ENCODE measurements at places on chromosomes 3 and 15.

DNA sequence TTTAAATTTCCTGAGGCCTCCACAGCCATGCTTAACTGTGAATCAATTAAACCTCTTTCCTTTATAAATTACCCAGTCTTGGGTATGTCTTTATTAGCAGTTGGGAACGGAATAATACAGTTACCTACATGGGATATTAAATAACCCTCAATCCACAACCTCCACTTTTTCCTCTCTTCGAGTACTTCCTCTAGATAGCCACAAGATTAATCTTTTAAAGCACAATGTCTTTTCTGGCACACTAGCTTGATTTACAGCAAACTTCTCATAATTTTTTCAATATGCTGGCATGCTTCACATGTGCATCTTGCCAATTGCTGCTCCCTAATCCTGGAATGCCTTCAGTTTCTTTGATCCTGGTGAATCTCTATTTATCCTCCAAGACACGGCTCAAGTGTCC is 92.2 kb downstream of the P2RY1 start:
- no peak for DNase-seq

DNA sequence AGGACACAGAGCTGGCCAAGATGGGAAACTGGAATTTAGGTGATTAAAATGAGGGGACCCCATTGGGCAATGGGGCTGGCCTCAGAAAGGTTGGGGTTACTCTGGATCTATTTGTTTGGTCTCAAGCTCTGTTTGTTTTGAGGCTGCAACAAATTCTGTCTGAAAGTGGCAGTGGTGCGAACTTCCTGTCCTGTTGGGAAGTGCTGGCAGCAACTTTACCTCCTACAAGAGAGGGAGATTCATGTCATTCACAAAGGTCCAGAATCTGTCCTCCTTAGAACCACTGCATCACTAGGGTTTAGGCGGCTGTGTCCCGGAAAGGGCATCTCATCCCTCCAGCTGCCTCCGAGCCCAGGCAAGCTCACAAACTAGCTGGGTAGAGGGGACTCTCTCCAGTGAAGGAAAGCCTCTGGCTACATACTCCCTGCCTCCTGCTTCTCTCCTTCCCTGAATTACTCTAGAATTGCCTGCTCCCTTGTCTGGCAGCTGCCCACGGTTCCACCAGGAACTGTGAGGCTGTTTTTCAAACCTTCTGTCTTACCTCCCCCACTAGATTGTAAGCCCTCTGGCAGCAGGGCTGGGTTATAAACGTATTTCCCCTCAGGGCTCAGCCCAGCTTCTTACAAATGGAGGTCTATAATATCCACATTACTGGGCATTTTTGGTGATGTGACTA is 23.6 kb downstream of the MEGF11 start:
- no peak for DNase-seq

- DNase-seq = no peak
These were observed 31.8 kb downstream of the MYO5A start for GRCh38 chr15:52496776-52497470.

- DNase-seq = no peak
These were observed 1.0 kb downstream of the MYLK start for GRCh38 chr3:123883111-123883510.

DNA sequence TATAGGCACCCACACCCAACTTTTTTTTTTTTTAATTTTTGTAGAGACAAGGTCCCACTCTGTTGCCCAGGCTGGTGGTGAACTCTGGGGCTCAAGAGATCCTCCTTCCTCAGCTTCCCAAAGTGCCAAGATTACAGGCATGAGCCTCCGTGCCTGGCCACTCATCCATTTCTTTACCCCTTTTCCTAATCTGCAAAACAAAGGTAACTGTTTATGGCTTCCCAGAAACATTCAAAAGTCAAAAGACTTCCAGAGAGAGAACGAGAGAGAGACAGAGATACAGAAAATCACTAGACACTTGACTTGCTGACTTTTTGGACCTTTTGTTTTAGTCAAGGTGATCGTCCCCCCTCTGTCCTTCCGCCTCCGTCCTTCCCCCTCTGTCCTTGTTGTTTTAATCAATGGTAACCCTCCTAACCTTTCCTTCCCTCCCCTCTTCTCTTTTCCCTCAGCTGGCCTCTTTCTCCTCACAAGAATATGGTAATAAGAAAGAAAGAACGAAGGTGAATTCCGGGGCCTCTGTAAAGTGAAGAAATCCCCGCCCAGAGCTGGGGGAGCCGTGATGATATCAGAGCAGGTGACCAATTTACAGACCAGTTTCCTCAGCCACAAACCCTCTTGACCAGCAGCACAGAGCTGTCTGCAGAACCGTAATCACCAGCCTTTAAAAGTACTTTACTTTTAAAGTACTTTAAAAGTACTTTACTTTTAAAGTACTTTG is 21.9 kb downstream of the KLHL6 start:
- DNase-seq = no peak

DNA sequence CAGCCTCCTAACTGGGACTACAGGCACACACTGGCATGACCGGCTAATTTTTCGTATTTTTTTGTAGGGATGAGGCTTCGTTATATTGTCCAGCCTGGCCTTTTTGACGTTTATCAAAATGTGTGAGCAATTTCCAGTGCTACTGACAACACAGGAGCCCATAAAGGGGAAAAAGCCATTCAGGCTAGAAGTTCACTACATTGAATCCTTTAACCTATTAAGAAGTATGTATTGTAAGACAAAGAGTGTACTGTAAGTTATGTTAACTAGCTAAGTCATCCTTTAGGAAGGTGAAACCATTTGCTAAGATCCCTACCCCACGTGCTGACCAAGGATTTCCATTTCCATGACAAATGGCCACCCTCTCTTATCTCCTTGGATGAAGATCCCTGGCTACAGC is 156.8 kb downstream of the FOXB1 start:
- no peak for DNase-seq
